ENCODE measurements at places on chromosomes 6 and 20. TPM values are rescaled to one million over a fixed set of nuclear protein-coding genes. Genes with fewer than 3 reads are reported as not detected.

TFAP2D gene
- not detected for total RNA-seq

CDH4 gene
- 15.6 TPM for total RNA-seq

CLDN20 gene
- total RNA-seq, result not detected

ZNF337 gene
- total RNA-seq, result 27.5 TPM

KIAA0408 gene
- 53.7 TPM for total RNA-seq

SPEF1 gene
- 3.1 TPM for total RNA-seq

DNA sequence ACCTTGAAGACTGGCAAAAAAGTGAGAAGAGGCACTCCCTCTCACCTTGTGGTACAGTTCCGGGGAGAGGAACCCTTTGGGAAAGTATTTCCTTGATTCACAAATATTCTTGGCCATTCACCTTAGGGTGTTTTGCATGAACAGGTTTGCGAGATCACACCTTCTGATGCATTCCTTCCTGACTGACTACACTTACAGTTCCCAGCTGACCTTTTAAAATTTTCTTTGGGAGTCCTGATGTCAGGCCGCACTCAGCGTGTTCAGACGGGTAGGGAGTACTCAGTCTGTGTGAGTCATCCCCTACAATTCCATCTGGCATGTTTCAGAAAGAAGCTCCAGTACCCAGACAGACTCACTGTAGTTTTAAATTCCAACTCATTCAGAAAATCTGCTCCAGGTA is 1.7 kb downstream of the ADGRF4 start:
- DNase-seq, result no peak

GRCh38 chr20:22339091-22339881 is 245.1 kb downstream of the FOXA2 start:
- DNase-seq, result no peak

DNA sequence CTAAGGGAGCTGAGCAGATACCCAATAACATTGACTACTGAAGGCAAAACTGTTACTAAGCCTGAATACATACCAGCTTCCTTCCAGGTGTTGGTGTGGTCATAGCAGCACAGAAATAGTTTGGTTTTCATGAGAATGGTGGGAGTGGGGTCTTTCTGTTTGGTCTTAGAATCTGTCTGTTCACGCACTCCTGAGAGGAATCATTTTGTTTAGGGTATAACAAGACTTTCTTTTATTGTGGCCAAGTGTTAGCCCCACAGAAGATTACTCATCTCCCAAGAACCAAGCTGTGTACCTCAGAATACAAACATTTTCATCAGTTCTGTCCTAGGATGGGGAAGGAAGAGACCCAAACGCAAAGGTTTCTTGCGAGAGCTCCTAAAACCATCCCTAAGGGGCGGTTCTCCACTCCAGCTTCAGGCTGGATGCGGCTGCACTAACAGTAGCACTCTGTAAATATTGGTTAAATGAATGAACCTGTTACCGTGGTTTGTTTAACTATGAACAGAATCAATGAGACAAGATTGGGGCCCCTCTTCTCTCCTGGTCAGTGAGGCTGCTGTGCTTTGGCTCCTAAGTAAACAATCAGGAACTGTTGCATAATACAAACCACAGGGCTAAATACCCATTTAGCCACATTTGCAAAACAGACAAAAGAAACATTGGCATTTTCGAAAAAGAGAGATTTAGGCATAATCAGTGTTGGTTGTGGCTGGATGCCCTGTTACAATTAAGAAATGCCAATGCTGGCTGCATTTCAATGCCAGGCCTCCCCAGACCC is 44.9 kb downstream of the SNAP25 start:
- no peak for DNase-seq

DNA sequence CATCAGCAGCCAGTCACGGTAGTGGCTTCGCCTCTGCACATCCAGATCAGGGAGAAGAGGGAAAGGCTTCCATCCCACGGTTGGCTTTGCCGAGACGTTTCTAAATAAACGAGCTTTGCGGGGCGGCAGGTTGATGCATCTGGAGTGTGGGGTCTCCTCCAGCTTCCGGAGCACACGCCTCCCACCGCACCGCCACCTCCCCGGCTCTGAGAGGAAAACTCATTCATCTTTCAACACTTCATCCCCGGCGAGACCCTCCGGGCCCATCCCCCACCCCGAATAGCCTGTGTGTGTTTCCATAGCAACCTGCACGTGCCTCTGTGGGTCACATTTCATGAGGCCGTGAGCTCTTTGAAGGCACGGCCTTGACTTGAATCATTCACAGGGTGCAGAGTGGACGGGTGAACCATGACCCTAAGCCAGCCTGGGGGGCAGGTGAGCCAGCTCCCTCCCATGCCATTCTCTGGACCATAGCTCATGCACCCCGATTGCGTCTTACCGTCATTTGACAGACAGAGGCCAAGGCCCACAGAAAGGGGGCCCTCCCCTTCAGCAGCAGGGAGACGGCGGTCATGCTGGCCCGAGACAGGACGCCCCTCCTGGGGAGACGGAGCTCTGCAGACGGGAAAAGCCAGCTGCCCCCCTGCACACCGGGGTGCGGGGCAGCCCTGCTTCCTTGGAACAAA is 16.2 kb upstream of the CHRNA4 start:
- no peak for DNase-seq

GRCh38 chr6:150420926-150421325 is 52.1 kb downstream of the IYD start:
- no peak for DNase-seq

- no peak for DNase-seq
Measured at GRCh38 chr20:39195582-39196021, 233.5 kb downstream of the DHX35 start.

DNA sequence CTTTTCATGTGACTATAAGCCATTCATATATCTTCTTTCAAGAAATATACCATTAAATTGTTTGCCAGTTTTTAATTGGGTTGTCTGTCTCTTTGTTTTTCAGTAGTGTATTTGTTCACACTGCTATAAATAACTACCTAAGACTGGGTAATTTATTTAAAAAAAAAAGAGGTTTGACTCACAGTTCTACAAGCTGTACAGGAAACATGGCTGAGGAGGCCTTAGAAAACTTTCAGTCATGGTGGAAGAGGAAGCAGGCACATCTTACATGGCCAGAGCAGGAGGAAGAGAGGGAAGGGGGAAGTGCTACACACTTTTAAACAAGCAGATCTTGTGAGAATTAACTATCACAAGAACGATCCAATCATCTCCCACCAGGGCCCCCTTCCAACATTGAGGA is 255.3 kb downstream of the EPM2A start:
- DNase-seq, result no peak

DNA sequence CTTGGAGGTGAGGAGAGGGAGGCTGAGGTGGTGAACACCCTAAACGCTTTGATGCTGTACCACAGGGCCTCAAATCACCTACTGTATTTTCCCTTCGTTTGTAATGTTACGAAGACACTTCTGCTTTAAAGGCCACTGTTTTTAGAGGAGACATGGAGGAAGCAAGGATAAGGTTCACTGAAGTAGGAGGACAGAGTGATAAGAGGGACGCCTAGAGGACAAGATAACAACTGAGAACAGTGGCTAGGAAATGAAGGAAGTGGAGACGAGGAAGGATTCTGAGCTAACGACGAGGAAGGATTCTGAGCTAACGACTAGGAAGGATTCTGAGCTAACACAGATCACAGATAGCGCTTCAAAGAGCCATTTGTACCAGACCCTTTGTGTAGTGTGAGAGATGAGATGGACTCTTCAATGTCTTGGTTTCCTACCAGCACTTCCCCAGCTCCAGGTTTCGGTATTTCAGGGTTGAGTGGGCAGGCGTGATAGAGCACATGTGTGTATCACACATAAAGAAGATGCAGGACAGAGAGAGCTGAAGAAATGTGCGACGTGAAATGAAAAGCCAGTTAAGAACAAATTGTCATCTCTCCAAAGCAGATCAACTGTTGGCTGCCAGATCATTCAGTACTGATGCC is 7.5 kb downstream of the SF3B5 start:
- no peak for DNase-seq

DNA sequence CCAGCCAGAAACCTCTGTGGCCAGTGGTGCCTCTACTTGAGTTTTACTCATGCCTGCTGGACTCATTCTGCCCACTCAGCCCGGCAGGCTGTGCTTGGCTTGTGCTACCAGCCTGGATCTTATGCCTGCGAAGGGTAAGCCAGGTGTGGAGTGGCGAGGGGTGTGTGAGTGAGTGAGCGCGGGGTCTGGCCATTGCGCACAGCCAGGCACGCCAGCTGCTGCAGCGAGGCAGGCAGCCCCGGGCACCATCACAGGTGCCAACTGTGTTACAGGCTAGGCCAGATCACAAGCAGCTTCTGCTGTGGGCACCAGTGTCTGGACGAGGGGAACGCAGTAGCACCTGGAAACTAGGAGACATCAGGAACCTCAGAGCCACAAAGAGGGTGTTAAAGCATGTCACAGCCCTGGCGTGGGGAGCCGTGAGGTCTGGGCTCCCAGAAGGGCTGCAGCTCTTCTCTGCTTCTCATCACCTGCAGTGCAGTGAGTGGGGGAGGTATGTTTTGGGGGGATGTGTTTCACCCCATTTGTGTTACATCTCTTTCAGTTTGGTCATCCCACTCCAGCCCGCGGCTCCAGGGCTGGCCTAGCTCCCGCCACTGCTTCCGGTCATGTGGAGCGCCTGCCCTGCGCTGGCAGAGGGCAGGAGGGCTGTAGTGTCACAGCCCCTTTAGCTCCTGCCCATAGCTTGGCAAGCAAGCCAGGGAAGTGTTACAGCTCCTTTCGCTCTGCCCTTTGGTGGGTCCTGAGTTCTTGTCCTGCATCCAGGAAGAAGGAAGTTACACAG is 379.7 kb upstream of the IMPG1 start:
- no peak for DNase-seq

DNA sequence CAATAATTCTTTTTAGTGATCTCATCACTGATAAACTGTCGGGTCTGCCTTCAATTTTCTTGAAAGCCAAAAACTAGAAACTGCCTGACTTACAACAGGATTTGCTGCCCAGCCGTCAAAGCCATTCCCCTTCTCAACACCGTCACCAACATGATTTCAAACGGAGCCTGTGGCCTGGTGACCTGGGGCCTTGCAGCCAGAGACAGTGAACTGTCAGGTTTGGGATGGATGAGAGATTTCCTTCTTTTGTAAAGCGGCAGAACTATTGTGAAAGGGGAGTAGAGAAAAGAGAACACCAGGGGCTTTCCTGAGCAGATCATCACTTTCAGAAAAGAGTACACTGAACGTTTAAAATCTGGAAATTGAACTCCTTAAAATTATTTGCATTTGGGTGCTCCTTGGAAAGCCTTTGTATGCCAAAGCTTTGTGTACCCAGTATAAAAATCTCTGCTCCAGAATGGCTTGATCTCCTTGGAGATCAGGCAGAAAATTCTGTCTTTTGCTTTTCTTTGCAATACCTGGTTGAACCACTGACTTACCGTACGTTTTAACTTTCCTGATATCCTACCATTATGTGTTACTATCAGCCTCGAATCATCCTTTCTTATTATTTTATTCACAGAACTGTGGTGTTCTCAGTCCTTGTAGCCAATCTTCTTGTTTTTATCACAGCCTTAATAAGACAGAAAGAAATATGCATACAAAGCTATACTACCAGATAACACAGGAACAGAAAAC is 125.2 kb downstream of the PACRG start:
- DNase-seq, result no peak

All from dorsolateral prefrontal cortex (tissue), 122 donors.